ENCODE measurements at places on chromosomes 12 and 14.

- no peak for DNase-seq
Observed at GRCh38 chr12:65123435-65124063, 2.4 kb upstream of the WIF1 start.

DNA sequence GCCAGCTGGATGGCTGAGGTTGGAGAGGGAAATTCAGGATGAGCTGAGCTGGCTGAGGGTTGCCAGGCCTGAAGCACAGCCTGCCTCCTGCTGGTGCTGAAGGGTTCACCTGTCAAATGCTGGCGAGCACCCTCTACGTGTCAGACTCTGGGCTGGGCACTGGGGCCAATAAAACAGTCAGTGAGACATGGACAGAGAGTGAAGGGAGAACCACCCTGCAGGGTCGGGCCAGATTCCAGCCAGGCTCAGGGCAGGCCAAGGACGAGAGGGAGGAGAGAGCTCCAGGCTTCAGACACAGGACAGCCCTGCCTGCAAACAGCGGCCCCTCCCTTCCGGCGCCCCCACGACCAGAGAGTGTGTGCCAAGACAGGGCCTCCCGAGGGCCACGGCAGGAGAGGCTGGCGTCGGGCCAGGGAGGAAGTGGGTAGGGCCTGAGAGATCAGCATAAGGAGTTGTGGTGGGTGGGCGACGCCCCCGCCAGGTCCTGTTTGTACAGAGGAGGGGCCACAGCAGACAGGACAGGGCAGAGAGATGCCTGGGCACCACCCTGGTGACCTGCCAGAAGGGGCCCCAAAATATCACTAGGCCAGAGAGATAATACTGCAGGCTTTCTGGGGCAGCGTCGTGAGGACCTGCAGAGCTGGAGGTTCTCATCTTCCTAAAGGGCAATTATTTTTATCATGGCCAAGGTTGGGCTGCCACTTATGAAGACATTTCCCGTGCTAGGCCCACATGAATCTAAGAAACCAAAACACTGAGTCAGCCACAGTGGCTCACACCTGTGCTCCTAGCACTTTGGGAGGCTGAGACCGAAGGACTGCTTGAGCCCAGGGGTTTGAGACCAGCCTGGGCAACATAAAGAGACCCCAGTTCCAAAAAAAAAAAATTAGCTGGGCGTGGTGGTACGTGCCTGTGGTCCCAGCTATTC is 73.1 kb upstream of the GPR68 start:
- DNase-seq, result no peak

DNA sequence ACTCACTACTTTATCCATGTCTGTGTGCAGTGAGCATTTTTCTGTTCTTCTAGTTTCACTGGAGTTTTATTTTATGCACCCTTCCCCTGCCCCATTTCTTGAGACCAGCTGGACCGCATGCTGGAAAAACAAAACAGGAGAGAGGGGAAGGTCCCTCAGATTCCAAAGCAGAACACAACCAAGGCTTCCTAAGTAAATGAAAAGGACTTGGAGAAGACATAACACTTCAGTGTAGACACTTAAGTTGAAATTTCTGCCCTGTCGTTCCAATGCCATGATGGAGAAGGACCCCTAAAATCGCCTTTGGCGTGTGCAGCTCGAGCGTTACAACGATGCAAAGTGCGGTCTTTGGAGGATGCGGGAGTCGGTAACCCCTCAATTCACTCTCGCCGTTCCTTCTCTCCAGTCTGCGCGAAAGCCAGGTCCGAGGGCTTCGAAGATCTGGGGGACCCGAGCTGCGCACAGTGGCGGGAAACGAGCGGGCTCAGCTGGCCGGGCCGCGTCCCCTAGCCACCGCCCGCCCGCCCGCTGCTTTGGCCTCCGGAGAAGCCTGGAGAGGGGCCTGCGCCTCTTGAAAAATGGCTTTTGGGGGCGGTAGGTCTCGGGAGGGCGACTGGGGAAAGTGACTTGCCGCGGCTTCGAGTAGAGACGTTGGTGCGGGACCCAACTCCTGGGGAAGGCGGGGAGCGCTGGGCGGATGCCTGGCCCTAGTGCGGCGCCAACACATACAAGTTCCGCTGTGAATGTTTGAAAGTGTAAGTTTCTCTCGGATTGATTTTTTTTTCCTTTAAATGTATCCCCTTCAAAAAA is 11.2 kb upstream of the HOXC13 start:
- no peak for DNase-seq

DNA sequence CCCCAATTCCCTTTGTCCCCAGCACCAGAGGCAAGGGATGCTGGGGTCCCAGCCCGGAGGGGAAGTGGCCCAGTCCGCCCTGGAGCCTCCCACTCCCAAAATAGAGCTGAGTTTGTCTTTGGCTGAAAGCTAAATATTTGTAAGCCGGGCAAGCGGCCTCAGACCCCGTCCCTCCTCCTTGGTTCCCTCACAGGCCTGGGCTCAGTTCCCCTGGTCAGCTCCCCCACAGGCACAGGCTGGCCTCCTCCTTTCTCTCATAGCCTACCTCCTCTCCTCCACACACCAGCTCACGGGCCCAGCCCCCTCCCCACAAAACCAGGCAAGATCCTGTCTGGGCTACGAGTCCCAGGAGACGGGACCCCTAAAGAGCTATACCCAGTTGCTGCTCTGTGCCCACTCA is 1.3 kb downstream of the SP7 start:
- no peak for DNase-seq

DNA sequence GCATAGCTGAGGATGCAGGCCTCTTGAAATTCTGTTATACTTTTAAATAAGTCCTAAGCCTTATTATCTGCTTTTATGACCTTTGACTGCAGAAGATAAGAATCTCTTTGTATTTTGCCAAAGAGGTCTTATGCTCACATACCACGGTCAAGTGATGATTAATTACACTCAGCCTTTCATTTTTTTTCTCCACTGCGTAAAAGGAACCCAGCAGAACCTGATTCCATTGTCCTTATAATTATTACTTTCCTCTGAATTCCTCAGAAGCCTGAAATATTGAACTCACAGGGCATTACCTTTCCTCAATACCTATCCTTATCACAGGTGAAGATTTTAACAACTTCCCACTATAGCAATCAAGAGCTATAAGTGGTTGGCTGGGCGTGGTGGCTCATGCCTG is 498.7 kb upstream of the RPL10L start:
- no peak for DNase-seq

GRCh38 chr14:93861836-93862235 is 65.3 kb upstream of the FAM181A start:
- peak; percentile 22 for DNase-seq

- DNase-seq, result peak; percentile 77
Observed at GRCh38 chr12:105040476-105040875, 43.8 kb downstream of the ALDH1L2 start.

GRCh38 chr12:121182222-121182893 is 27.6 kb upstream of the P2RX4 start:
- DNase-seq, result no peak

- peak; percentile 23 for DNase-seq
Observed at GRCh38 chr12:53107122-53107521, 3.8 kb downstream of the SOAT2 start.

DNA sequence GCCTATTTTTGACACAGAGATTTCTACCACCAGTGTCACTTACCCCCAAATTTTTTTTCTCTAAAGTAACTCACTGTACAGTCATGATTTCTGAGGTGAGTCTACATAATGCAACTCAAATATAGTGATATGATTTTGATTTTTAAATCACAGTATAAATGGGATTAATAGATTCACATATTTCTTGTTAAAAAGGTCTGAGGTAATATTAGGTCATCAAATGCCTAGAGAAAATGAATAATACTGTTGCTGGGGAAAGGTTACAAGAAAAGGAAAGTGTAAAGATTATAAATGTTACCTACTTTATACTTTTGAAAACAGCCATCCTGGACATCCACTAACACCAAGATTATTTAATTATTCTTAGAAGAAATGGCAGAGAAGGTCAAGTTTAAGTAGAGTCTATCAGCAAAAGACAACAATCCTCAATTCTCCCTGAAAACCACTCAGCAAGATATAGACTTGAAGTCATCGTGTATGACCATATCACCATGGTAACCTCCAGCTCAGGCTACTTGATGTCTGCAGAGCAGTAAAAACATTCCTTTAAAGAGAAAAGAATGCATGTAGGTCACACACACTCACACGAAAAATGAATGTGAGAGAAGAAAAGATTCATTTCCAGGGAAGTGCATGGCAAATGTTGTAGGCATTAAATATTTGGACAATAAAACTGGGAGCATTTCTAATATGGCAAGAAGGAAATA is 58.7 kb downstream of the CCDC59 start:
- DNase-seq, result peak; percentile 66

GRCh38 chr14:77026166-77026929 is 2.2 kb downstream of the IRF2BPL start:
- no peak for DNase-seq

GRCh38 chr12:96500693-96501092 is 11.3 kb downstream of the CFAP54 start:
- no peak for DNase-seq

GRCh38 chr14:97446087-97446486 is 648.9 kb downstream of the VRK1 start:
- no peak for DNase-seq

GRCh38 chr12:125417446-125417845 is 352.2 kb downstream of the AACS start:
- DNase-seq, result no peak

GRCh38 chr12:21941506-21942376 is 515 bp upstream of the ABCC9 start:
- DNase-seq, result peak; percentile 82

- DNase-seq, result peak; percentile 90
Observed at GRCh38 chr12:44875954-44876543, at the start of gene NELL2. Gene NELL2, minus strand, starts transcription at chr12:44876315. Its CDS starts 446 bp downstream, at chr12:44875869.

GRCh38 chr12:123483602-123484248 is 25.8 kb downstream of the SNRNP35 start:
- no peak for DNase-seq

- peak; percentile 74 for DNase-seq
Observed at GRCh38 chr12:58915634-58916033, 4.7 kb downstream of the LRIG3 start.

DNA sequence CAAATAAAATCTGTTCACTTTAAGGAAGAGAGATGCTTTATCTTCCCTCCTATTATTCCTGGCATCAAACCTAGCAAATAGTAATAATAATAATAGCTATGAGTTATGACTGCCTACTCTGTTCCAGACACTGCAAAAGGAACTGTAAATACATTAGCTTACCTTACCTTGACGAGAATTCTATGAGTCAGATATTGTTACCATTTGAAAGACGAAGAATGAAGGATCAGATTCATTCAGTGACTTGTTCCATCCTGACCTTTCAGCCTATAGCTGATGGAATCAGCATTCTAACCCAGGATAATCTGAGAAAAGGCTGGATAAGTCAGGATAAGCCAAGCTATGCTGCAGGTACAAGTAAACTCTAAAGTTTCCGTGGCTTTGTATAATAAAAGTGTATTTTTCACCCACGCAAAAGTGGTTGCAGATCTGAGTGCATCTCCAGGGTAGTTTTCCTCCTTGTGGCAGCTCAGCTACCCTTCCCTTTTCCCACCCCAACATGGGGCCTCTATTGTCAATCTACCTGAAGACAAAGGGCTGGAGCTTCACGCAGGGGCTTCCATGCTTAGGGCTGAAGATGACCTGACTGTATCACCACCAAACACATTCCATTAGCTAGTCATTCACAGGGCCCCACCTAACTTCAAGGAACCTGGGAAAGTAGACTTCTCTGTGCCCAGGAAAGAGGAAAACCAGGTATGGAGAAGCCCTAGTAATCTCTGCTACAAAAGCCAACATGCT is 57.2 kb upstream of the CCND2 start:
- peak; percentile 32 for DNase-seq

DNA sequence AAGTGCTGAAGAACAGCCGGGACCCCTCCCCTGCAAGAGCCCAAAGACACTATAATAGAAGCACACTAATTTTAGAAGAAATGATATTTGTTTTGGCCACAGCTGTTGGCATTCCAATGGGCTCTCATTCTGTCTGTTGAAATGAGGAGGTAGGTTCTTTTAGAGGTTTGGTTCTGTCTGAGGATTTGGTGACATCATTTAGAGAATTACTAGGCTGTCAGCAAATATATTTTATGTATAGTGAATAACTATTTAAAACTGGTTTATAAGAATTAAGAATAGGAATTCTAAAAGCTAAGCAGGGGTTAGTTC is 200.7 kb upstream of the SLC38A2 start:
- no peak for DNase-seq

DNA sequence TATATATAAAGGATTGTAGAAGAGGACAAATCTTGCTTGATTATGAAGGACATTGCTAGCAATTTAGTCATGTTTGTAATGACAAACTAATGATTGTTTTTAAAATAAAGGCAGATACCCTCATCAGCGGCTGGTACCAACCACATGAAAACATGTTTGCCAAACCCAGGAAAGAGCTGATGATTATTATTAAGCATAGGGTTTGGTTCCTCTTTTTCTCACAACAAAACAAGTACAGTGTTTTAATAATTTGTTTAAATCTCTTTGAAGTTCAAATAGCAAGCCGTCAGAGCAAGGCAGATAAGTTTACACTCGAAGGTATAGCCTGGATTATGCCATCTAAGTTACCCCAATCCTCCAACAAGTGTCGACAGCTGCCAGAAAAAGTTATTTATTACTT is 5.3 kb upstream of the SINHCAF start:
- DNase-seq, result no peak

- DNase-seq, result peak; percentile 33
Observed at GRCh38 chr14:105742531-105742848, 216.1 kb downstream of the TMEM121 start.

GRCh38 chr14:83170165-83170564 is 1636.5 kb upstream of the SEL1L start:
- no peak for DNase-seq

DNA sequence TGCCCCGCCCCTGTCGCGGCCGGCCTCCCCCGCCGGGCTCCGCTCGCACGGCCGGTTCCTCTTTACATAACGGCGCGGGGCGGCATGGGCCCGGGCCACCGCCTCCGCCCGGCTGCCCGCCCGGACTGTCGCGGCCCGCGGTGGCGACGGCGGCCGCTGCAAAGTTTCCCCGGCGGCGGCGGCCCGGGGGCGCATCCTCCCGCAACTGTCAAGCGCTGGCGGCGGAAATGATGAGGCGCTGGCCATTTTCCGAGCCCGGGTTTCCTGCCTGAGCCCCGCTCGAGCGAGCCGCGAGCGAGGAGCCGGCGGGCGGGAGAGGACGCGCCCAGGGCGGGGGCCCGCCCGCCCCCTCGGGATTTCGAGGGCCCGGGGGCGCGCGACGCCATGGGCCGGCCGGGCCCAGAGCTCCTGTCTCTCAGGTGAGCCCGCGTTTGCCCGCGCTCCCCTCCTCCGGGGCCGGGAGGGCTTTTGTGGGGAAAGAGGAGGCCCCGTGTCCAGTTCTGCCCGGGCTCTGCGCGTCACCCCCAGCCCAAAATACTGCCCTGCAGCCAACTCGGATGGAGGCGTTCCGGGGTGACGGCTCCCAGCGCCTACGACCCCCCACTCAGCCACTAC is at the start of gene SH2B3:
SH2B3 (plus strand) TSS at position 65 of the 615 bp plus-strand sequence. CDS start 12,223 bp downstream, outside the sequence.
- no peak for DNase-seq

DNA sequence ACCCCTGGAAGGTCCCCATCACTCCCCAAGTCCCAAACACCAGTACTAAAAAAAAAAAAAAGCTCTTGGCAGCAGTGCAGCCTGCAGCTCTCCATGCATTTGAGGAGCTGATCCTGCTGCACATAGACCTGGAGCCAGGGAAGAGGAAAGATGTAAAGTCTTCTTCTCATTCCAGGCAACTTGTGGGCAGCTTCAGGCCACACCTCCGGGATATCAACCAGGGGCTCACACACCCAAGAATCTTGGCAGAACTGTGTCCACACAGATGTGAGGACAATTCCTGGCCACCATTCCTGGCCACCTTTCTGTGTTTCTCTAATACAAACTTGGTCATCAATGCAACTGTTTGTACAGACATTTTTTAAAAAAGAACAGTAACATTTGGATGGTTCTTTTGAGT is 72.7 kb downstream of the TMEM132C start:
- no peak for DNase-seq
